Stimulated activated CD4-positive, alpha-beta T cell treated with anti-CD3 and anti-CD28 coated beads, Interleukin-4, amount 100 ng/mL, for 4 hours (primary cell): ENCODE measurements at places on chromosomes 13 and 19.

- no peak for DNase-seq
Measured at GRCh38 chr19:10237702-10238101, 6.6 kb upstream of the S1PR2 start.

GRCh38 chr13:20514866-20515265 lies 10.8 kb downstream of the CRYL1 start:
- no peak for DNase-seq

GRCh38 chr13:44373601-44374347 lies at the start of gene SERP2:
Gene SERP2 (plus strand): TSS chr13:44373824. CDS start chr13:44374026, 202 bp downstream.
- DNase-seq: no peak

DNA sequence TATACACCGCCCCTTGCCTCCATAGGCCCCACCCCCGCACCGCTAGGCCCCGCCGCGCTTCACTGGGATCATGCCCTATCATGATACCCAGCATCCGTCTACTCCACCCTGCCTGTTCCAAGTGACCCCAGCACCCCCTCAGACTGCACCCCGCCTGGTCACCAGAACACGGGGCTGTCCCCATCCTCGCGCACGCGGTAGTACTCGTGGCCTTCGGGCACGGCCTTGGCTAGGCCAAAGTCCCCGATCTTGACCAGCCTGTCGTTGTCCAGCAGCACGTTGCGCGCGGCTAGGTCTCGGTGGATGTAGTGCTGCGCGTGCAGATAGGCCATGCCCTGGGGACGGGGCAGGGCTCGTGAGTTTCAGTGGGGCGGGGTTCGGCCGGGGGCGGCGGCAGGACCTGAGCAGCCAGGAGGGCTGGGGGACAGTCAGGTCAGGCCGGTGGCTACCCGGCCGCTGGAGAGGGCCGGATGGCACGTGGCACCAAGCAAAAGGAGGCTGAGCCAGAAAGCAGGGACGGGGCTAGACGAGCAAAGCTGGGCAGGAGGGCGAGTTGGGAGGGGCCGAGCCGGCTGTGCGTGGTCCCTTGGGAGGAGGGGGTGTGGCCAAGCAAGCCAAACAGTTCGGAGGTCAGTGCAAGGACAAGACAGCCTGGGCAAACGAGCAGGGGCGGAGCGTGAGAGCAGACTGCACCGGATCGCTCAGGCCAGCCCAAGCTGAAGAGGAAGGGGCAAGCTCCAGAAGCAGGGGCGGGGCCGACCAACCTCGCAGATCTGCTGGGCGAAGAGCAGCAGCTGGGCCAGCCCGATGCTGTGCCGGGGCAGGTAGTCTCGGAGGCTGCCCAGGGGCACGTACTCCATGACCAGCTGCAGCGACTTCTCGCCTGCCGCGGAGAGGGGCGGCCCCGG lies 13.6 kb upstream of the ICAM3 start:
- DNase-seq: no peak

- DNase-seq: no peak
Measured at GRCh38 chr19:48961673-48962028, 3.5 kb upstream of the FTL start.

DNA sequence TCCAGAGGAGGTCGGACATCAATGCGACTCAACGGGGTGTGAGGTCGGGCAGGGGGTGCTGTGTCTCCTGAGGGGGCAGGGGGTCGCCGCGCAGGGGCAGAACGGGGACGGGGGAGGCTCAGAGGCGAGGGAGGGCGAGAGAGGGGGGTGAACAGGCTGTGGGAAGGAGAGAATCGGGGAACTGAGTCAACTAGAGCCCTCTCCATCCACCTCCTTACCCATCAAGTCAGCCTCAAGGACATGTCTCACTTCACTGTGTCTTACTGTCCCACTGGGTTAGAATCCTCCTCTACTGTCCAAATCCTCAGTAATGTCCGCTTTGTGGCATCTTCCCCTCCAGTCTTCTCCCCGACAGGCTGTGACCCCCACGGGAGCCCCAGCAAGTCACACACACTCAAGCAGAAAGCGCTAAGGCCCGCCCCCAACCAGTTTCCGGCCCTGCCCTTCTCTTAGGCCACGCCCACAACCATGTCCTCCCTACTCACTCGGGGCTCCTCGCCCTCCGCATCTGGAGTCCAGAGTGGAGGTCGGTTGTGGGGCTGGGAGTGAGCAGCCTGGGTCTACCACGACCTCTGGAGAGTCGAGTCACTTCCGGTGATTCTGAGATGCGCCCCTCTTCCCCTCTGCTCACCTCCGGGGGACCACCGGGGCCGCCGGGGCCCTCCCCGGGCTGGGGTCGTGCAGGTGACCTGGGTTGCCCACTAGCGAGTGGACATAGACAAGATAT lies 9.3 kb downstream of the PLEKHA4 start:
- DNase-seq: peak; percentile 76

DNA sequence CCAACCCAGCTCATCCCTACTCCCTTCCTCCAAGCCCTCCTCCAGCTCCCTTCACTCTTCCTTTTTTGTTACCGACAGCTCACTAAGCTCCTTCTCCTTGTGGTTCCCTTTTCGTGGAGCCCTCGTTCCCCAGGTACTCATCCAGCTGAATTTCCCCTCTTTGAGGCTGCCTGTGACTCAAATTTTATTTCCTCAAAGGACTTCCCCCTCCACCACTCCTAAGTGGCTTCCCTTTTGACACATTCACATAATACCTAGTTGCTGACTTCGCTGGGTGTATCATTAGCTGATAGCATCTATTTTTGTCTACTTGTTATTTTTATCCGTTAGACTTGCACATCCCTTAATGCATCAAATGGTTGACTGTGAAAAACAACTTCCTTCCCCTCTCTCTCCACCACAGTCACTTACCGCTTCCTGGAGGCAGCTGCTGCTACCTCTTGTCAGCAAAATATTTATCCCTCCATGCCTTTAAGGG lies 14.5 kb downstream of the FFAR2 start:
- no peak for DNase-seq

DNA sequence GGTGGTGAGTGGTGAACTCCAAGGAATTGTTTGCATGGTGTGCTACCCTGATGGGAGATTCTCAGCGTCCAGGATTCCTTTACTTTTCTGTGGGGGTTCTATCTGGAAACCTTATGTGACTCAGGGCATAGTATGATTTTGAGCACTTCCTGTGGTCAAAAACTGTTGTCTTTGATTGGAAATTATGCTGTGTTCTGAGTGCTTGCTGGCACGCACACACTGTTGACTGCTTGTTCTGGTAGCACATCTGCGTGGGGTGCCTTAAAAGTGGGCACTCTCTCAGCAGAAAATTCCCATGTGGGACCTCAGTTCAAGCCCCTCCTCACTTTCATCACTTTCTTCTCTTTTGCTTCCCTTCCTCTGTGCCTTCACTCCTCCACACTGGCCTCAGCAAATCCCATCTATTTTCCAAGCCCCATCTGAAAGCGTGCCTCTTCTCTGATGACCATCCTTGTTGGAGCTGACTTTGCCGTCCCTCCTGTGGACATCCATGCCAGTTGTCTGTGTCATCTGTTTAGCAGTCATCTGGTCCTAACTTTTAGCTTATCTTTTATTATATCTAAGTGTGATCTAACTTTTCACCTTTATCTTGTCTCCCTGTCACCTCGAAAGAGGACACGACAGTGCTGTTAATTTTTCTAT lies 56.4 kb upstream of the NPAS1 start:
- no peak for DNase-seq

- no peak for DNase-seq
Measured at GRCh38 chr19:30150626-30151025, 208.6 kb downstream of the URI1 start.

DNA sequence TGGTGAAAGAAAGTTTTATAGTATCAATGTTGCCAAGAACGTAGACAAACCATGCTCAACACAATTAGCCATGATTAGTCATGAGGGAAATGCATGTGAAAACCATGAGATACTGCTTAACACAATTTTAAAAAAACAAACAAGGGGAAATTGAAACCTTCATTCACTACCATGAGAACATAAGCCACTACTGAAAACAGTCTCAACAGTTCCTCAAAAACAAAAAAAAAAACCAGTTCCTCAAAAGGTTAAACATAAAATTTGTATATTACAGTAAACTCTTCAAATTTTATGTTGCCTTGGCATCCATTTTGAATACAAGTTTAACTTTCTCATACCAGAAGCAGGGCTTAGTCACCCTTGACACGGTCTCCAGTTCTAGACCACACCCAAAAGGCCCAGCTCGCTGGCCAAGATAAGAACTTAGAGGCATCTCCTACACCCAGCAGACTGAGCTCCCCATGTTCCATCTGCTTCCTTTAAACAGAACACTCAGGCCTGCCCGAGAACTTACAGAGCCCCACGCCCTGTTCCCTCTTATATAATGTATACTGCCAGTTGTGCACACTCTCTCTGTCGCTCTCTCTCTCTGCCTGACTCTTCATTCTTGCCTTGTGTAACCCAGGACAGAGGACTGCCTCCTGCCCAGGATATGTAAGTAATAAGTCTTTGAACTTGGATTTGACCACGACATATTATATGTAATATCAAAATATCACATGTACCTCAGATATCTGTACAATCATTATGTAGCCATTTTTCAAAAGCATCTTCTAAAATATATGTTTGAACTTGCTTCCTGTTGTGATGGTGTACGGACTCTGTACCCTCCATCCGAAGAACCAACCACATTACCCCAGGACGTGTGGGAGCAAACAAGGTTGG lies 67.4 kb downstream of the STK24 start:
- DNase-seq: peak; percentile 19

DNA sequence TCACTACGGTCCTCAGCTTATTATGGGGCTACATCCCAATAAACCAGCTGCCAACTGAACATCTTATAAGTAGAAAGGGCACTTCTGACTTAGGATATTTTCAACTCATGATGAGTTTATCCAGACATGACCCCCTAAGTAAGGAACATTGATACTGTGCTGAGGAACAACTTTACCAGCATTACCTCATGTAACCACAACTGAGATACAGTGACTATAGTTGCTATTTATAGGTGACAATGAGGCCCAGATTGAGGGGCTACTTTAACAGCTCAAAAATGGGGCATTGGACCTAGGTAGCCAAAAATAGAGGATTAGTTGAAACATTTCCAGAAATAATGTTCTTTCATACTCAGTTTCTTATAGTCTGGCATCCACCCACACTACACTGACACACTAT lies 26.8 kb downstream of the SKA3 start:
- DNase-seq: no peak

- no peak for DNase-seq
Measured at GRCh38 chr19:39182174-39182505, 14.6 kb upstream of the NCCRP1 start.

DNA sequence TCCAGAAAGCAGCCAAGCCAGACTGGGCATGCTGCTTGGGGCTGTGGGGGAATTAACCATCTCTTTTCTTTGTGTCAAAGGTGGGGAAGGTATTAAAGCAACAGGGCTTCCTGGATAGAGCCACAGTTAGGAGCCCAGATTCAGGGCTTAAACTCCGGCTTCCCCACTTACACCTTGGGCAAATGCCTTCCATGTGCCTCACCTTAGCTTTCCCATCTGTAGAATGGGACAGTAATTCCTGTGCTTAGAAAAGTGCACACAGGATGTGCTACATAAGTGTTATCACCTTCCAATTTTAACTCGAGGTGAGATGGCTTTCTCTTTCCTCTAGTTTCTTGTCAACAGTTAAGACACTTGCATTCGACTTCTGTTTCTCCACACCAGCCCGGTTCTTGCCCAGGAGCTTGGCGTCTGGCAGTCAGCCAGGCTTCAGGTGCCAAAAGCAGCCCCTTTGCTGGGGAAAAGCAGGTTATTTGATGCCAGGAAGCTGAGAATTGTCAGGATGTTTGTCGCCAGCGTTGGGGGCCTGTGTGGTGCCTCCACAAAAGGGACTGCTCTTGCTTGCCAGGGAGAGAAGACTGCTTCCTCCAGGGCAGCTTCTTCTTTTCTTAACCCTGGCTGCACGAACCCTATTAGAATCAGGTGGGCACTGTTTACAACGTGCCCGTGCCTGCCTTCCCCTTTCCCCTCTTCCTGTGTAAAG lies 79.2 kb downstream of the SIPA1L3 start:
- DNase-seq: no peak
